ENCODE measurements at places on chromosomes 16 and 17. TPM values are rescaled to one million over a fixed set of nuclear protein-coding genes. Genes with fewer than 3 reads are reported as not detected.
A peak's percentile ranks its signal among the peaks of the same experiment; 100 is the strongest.

DNA sequence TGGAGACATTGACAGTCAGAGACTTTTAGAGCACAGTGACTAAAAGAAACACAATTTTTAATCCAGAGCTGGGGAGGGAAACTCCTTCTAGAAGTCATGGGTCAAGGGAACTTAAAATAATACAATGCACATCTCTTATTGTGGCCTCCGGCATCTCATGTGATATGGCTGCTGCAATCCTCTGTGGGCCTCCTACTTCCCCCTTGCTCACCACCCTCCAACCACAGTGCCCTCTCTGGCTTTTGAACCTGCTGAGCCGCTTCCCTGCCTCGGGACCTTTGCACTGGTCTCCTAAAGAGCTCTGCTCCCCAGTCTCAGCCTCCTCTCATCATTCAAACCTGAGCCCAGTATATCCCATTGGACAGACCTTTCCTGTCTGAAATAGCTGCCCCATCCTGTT lies 47.6 kb downstream of the HS3ST2 start:
- DNase-seq, result no peak

- DNase-seq, result no peak
Observed at GRCh38 chr16:80084614-80085013, 456.2 kb upstream of the DYNLRB2 start.

- no peak for DNase-seq
Observed at GRCh38 chr16:68226116-68226515, 9.8 kb downstream of the ESRP2 start.

GRCh38 chr17:21185061-21185460 lies 28.9 kb downstream of the TMEM11 start:
- no peak for DNase-seq

GRCh38 chr17:77324227-77324626 lies 183.5 kb downstream of the SEC14L1 start:
- no peak for DNase-seq

GRCh38 chr17:59488805-59489204 lies 76.6 kb upstream of the DHX40 start:
- no peak for DNase-seq

- no peak for DNase-seq
Observed at GRCh38 chr16:86556576-86556975, 1.5 kb upstream of the MTHFSD start.

DNA sequence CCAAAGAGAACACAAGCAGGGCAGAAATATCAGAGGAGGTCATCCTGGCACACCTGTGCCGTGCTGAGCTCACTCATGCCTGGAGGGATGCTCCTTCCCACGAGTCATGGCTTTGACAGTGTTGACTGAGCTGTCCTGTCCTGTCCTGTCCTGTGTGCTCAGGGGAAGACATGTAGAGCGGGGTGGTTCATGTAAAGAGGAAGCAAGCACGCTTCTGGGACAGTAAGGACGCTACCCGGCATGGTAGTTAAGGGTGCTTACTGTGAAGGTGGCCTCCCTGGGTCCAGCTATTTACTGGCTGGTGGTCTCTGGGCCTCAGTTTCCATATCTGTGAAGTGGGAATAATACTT lies 398 bp downstream of the LGALS9 start:
- DNase-seq, result no peak

- no peak for DNase-seq
Observed at GRCh38 chr17:37225465-37225864, 150.3 kb upstream of the C17orf78 start.

DNA sequence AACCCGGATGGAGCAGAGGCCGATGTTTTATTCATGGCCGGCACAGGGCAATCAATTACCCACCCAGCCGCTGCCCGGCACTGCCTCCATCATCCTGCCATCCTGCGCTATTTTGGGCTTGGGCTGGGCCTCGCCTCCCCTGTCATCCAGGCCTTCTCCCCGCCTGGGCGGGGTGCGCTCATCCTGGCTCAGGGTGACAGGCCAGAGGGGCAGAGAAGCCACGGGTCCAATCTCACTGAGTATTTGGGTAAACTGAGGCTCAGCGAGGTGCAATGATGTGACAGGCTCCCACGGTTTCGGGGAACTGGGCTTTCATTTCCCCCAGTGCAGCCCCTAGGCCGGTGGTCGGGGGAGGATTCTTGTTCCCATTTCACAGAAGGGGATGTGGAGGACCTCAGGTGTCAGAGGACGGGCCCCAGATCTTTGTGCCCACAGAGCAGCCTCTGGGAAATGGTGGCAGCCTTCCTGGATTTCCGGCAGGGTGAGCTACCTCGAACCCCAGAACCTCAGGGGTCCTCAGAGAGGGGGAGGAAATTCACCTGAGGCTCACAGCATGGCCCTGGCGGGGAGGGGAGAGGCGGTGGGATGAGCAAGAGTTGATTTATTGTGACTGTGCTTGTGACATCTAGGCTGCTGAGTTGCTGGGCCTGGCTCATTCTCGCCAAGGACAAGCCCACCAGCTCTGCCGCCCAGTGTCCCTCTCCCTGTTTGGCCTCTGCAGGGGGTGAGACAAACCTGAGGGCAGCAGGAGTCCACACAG lies 23.8 kb upstream of the KCNJ12 start:
- DNase-seq, result no peak

GRCh38 chr16:86512860-86513470 lies 2.6 kb downstream of the FOXF1 start:
- no peak for DNase-seq

DNA sequence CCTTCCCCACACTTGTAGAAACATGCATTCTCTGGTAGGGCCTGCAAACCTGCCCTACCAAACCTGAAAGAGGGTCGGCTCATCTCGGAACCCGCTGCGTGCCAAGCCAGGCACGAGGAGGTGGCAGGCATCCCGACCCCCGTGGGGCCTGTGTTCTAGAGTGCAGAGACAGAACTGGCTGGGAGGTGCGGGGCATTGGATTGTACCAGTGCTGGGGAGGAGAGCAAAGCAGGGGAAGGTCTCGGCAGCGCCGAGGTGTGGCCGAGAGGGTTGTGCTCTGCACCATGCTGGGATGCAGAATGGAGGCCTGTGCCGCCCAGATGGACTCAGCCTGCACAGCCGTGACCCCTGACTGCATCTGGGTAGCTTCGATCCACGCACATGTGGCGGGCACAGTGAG lies 17.8 kb upstream of the MC1R start:
- DNase-seq, result no peak

DNA sequence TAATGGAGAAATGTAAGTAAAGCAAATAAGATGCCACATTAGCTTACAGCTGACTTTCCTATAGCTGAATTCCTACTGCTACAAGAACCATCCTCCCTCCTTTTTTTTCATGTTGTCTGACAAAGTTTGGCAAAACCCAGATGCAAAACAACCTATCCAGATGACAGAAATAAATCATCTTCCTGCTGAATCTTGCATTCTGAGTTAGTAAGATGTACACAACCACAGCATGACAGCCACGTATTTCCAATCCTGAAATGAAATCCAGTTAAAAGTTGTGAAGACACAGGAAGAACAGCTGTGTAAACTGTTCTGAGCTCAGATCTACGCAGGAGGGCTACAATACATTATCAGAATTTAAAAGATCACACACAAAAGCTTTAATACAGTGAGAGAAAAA lies 5.1 kb upstream of the DHX33 start:
- DNase-seq, result no peak

GRCh38 chr17:60390186-60390585 lies 1.7 kb downstream of the USP32 start:
- DNase-seq, result no peak

DNA sequence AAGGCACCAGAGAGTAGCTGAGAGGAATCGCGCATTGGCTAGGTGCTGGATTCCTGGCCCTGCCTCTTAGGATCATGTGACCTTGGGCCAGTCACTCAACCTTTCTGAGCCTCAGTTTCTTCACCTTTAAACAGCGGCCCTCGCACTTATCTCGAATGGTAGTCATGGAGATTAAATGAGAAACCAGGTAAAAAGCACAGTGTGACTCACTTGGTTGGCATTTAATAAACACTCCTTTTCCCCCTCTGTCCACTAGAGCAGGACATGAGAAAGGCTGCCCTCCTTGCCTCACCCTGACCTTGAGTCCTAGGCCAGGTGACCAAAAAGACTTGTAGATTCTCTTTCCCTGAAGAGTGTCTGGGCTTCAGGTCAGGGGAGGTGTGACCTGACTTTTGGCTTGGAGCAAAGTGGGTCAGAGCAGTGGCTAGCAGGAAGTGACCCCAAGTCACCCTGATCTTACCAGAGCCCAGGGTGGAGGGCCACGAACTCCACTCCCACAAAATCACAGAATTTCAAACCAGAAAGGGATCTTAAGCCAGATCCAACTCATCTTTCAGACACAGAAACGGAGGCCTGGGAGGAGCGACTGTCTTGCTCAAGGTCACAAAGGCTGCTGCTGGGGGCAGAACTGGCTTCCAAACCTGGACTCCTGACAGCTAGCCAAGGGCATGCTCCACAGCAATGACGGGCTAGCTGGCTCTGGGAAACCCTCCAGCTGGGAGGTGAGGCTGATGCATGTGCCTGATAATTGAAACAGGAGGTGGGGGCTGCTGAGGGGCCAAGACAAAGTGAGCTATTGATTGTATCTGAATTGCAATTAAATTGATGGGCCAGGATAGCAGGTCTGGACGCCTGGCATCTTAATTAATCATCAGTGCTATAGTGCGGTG lies 65.2 kb downstream of the PIPOX start:
- DNase-seq, result peak; percentile 22

DNA sequence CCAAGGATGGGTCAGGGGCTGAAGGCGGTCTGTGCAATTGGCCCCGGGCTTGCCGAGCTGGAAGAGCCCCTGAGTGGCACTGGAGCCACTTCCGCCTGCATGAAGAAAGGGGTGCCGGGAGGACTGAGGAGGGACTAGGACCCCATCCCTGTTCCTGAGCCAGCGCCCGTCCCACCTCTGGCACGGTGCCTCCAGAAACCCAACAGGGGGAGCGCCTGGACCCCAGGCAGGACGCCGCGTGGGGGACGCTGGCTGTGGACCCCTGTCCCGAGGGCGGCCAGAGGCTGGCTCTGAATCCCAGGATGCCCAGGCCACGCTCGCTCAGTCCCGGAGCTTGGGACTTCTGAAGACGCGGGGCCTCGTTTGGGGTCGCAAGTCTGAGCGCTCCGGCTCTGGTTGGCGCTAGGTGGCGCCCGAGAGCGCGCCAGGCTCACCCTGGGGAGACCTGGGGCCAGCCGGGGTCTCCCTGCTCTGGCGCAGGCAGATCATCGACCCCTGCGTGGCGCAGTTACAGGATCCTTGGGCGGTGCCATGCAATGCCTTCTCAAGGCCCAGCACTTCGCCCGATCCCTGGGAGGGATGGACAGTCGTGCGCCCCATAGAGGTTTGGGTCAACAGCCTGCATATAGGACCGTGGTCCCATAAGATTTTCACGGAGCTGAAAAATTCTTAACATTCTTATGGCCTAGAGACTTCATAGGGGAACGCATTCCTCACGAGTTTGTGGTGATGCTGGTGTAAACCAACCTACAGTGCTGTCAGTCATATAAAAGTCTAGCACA lies 58.5 kb upstream of the CREBBP start:
- no peak for DNase-seq

DNA sequence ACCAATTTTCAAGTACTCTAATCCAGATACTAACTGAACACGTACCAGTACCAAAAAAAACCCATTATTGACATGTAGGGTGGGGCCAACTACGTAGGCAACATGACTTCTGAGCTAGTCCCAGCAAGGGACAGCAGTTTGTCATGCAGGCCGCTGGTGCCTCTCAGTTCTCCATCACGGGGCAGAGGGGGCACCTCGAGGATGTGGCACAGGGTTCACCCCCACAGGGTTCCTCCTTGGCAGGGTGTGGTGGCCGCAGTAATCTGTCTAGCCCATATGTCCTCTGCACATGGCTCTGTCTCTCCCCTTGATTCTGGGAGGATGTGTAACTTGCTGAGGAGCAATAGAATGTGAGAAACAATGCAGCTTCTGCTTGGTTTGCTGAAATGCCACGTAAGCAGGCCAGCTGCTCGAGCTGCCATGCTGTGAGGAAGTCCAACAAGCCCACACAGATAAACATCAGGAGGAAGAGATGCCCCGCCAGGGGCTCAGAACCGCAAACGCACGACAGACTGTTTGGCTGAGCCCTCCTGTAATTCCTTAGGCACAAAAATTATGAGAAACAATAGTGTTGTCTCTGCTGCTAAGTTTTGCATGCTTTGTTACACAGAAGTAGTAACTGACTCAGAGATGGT lies 62.4 kb downstream of the NT5M start:
- DNase-seq, result no peak

DNA sequence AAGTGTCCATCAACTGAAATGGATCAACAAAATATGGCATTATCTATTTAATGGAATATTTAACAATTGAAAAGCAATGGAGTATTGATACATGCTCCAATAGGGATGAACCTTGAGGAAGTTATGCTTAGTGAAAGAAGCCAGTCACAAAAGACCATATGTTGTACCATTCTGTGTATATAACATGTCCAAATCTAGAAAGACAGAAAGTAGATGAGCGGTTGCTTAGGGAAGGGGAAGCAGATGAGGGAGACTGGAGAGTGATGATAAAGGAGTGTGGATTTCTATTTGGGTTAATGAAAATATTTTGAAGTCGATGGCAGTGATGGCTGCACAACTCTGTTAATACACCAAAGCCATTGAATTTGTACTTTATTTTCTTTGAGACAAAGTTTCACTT lies 8.5 kb upstream of the ERN1 start:
- DNase-seq, result no peak

DNA sequence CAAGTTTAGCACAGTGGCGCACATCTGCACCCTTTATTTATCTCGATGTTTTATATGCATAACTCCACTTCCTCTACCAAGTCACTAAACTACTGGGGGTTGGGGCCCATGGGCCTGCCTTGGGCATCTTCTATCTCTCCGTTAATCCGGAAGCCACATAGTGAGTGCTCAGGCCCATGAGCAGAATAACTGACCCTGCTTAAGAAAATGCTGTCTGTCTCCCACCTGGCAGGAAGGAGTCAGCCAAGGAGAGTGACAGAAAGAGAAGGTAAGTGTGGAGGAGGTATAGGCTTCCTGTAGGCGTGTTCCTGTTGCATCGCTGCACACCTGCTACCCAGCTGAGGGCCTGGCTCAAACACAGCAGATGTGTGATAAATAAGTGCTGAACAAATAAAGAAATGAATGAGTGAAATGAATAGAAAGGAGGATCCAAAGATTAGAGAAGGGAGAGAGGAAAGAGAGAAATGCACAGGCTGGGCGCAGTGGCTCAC lies 320.1 kb downstream of the SLC39A11 start:
- DNase-seq, result no peak

- DNase-seq, result no peak
Observed at GRCh38 chr17:66748578-66748977, 86.3 kb upstream of the CACNG5 start.

DNA sequence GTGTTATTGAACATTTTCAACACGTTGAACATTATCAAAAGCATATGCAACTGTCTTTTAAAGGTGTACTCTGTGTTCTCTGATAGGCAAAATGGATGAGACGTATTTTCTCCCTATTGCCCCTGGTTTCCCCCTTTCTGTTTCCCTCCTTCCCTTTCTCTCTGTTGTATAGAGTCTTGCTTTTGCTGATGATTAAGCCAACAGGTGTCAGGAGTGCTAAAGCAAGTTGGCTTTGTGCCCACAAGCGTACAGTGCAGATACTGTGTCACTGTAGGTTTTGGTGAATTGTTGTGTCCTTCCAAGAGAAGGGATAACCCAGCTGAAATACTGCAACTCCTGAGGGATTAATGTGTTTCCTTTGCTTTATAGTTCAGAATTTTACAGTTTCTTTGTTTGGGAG lies 74.4 kb downstream of the COX10 start:
- DNase-seq, result no peak

NOMO2 gene
- total RNA-seq, result 110 TPM

IGFBP4 gene
- 2.0 TPM for total RNA-seq

UNC13D gene
- total RNA-seq, result 20.2 TPM

CTRL gene
- 3.4 TPM for total RNA-seq

KRT12 gene
- total RNA-seq, result not detected

Data from HCT116 (cell line).